Osteocyte (in vitro differentiated cells): ENCODE measurements at places on chromosomes 6 and 20. TPM values are rescaled to one million over a fixed set of nuclear protein-coding genes. Genes with fewer than 3 reads are reported as not detected.

NRSN1 gene
- not detected in 2 replicates for total RNA-seq

C6orf58 gene
- 0.73 TPM in 1 of 2 replicates, not detected in the other for total RNA-seq

GRCh38 chr6:105691081-105691480, 288.2 kb upstream of the PREP start:
- no peak for DNase-seq

- DNase-seq = no peak
Measured at GRCh38 chr20:17403461-17403860, 127.7 kb downstream of the BFSP1 start.

DNA sequence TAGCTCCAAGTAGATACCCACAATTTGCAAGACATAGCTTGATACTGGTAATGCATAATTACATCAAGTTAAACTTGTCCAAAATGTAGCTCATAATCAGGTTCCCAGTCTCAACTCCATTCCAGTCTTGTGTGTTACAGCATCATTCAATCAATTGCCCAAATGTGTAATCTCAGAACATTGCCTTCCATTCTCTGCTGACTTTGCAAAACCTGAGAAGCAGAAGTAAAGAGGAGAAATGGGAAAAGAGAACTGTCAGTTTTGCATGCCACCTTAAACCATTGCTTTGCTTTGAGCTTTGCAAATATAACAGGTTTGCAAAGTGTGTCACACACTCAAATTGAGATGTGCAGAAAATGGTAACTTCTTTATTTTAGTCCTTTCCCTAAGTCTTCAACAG, 40.3 kb upstream of the CNKSR3 start:
- DNase-seq = no peak

DNA sequence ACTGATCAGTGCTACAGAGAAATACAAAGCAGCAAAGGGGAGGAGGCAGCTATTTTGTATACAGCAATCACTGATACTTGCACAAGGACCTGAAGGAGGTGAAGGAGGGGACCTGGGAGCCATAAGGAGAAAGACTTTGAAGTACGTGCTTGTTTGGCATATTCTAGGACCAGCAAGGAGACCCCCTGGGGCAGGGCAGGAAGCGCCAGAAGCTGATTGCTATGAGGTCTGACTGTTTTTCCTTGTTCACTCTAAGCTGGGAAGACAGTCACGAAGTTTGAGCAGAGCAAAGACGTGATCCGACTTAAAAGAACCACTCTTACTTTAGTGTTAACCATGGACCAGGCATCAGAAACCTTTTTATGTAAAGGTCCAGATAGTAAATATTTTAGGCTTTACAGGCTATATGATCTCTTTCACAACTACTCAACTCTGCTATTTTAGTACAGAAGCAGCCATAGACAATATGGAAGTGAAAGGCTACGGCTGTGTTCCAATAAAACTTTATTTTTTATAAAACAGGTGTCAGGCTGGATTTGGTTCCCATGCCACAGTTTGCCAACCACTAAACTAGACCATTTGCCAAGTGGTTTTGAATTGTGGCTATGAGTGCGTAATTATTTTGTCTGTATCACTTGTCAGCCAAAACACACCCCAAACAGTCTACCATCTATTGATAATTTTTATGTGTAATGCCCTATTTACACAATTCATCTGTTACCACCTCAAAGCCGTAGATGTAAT, 217.9 kb downstream of the PRL start:
- no peak for DNase-seq

DNA sequence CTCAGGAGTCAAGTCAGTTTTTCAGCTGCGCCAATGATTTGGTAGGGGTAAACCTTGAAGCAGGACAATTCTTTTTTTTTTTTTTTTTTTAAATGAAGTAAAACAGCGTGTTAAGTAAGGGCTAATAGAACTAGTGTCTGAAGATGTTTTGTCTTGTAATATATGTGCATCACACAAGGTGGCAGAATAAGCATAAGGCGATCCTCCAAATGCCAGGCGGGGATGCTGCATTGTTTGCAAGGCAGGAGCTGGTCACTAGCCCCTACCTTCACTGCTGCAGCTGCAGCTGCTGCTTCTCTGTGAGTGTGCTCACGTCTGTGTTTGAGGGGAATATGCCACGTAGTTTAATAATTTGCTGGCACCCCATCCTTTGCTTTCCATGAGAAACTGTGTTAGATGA, 272.7 kb upstream of the MAP3K7 start:
- no peak for DNase-seq

NAA20 gene
- 49.6 and 50.6 TPM in 2 replicates for total RNA-seq

GRCh38 chr20:46946181-46946624, 51.6 kb downstream of the EYA2 start:
- no peak for DNase-seq

DNA sequence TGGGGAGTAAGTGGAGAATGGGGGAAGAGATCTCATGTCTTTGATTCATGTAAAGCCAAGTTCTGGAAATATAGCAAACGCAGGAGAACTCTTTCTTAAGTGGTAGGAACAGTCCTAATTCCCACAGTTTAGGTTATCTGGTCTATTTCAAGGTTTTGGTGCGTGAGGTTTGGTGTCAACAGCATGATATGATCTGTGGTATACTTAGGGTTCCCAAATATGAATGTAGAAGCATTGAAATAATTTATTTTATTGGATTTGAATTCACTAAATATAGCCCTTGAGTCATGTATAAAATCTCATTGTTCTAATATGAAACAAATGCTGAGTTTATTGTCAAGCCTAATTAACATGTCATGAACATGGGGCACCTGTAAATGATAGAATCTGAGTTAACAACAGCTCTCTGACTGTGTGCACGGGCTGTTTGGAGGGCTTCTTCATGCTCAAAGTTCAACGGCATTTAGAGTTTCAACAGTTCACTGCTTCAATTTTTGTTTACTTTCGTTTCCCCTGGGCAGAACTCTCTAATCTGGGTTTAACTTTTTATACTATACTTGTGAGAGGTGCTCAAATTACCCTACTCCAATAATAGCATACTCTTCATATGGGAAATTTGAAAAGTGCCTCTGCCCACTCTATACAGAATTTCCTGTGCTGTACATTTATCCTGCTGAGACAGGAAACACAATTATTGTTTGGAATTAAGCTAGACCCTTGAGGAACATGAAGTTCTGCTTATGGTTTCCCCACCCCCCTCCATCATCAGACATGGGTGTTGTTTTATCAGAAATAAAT, 236.3 kb upstream of the ZNF217 start:
- no peak for DNase-seq

GRCh38 chr6:135403584-135403983, 94.0 kb downstream of the AHI1 start:
- DNase-seq = no peak

SLC52A3 gene
- total RNA-seq = not detected in 2 replicates

DNA sequence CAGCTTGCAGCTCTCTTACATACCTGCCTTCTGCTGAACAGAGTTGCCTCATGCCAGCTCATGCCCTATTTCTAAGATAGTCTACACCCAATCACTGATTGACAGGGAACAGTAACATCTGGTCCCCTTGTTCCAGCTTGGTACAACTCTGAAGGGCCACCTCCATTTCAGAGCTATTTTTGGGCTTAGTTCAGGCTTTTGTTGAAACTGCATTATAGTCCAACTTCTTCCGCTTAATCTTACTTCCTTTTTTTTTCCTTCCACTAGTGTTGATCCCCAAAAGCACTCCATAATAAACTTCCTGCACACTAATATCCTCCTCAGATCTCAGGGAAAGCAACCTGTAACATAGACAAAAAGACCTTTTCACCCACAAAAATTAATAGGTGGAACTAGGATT, 65.7 kb upstream of the TNFRSF21 start:
- DNase-seq = no peak

DNA sequence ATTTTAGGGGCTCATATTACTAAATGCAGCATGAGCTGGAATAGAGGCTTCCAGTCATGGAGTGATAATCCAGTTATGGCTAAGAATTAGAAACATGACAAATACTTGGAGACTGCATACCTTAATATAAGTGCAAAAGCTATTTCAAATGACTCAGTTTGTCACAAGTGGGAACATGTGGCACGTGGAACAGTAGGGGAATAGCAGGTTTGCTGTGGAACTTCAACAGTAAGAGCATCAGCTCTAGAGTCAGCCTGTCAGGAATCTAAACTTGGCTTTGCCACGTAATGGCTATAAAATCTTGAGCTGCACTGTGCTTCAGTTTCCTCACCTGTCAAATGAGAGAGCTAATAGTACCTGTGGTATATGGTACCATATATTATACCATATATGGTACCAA, 62.1 kb downstream of the HTR1B start:
- no peak for DNase-seq

HCK gene
- total RNA-seq = not detected in 2 replicates
